Activated CD4-positive, alpha-beta T cell treated with anti-CD3 and anti-CD28 coated beads for 4 hours (primary cell): ENCODE measurements at places on chromosomes 11 and 22.

DNA sequence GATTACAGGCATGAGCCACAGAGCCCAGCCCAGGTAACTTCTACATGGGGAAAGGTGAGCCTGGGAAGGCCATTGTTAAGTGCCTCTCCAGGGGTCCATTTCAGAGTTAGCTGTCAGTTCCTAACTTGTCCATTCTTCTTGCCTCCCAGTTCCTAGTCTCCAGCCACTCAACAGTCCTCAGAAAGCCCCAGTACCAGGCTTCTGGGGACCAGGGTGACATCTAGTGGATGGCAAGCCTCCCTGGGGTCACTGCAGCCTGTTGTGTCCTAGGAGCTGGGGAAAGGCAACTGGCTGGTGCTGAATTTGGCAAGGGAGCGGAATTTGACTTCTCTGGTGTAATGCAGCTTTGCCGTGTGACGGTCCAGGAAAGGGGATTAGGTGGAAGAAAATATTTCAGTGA, 2.1 kb downstream of the LGALS12 start:
- no peak for DNase-seq

- no peak for DNase-seq
Observed at GRCh38 chr22:46747646-46748045, 9.6 kb upstream of the CERK start.

GRCh38 chr11:128472128-128473089, 114.9 kb downstream of the ETS1 start:
- DNase-seq: peak; percentile 55

DNA sequence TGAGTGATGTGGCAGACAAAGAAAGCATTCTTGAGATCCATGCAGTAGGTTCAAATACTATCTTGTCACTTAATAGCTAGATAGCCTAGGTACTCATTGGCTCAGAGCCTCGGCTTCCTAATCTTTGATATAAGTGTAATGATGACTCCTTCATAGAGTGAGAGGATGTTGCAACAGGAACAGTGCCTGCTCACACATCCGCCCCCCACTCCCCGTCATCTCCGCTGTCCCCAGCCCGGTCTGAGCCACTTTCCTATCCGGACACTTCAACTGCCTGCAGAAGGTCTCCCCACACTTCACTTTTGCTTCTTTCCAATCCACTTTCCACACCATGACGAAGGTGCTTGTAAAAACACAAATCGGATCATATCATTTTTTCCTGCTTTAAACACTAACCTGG, 128.8 kb downstream of the NTM start:
- DNase-seq: no peak

- no peak for DNase-seq
Observed at GRCh38 chr11:94776351-94777321, 8.5 kb downstream of the AMOTL1 start.

DNA sequence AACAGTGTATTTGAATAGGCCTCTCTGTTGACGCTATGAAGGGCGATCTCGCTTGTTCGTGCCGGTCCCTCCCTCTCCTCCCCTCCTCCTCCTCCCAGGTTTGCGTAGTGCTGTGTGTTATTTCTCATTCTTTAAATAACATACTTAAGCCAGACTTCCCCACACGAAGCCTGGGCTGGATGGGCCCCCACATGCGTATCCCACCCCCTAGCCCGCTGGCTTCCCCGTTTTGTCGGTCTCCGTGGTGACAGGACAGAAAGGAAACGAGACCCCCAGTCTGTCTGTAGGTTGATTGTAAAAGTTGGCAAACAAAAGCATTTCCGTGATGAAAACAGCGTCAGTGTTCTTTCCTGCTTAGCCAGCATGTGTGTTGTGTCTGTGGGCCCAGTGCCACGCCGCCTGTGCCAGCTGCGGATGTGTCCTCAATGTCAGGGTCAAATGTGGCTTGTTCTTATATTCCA, 27.3 kb downstream of the FAM118A start:
- no peak for DNase-seq
